ENCODE measurements at places on chromosomes 6 and 20.

DNA sequence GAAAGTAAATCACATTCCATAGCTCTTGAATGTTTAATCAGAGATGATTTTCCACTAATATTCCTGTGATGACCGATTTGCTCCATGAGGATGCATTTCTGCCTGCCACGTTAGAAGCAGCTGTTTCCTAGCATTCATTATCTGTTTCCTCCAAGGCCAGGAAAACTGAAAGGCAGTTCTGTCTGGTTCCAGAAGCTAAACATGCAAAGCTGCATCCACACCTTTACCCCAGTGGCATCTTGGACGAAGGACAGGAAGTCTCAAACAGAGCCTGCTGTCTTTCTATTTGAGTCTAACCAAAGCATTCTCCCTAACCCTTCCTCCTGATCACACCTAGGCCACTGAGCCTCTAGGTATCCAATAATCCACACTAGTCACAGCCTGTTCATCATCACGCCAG lies 27.6 kb downstream of the CNKSR3 start:
- DNase-seq: no peak

DNA sequence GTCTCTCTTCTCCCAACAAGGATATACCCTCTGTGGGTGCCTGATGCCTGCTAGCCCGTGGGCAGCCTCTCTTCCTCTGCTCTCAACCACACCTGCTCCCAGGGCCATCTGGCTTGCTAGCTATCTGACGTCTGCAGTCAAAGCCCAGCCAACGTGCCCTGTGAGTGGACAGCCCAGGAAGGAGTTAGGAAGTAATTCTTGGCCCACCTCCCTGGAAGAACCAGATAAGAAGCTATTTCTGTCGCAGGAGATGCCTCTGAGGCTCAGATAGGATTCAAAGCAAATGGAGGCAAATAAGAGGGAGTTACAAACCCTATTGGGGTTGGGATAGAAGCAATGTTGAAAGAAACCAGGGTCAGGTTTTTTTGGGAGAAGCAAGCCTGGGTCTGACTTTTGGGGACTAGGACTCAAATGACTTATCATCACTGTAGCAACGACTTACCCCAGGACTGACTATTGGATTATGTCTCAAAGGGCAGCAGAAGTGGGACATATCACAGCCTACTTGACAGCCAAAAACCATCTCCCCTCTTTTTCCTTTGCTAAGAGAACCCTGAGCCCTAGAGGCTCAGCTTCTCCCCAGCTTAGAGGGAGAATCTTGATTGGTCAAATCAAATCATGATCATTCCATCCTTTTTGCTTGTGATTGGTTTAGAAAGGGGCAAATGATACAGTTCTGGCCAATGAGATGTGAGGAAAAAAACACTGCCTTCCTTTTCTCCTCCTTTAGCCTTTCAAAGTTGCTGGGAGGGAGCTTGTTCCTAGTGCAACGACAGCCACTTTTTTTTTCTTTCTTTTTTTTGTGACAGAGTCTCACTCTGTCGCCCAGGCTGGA lies 18.0 kb upstream of the CDK5RAP1 start:
- DNase-seq: no peak

- no peak for DNase-seq
Measured at GRCh38 chr6:39225946-39226437, 3.3 kb downstream of the KCNK5 start.

DNA sequence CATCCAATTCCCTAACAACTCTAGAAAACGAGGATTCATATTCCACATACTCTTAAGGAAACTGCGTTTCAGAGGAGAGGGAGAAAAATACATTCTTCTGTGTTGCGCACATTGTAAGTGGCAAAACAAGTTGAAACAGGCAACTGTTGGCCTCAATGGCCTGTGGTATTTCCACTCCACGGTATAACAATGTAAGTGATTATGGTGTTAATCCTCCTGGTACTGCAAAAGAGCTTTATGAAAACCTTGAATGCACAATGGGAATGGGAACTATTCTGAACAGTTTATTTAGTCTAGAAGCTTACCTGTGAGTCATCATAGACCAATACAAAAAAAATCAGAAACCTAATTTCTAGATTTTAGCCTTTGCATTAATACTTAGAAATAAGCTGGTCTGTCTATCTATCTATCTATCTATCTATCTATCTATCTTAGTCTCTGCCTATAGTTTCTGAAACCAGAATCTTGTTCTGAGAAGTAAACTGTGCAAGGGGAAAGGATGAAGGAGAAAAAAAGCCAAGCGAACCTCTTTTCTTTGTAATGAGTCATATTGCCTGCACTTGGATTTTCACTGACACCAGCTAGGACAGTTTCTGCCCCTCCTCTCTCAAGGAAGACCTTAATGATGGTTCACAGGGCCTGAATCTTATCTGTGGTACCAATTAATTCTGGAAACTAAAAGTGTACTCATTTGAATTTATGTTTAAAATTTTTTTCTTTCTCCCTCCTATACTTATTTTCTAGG lies 101.5 kb downstream of the RNF144B start:
- DNase-seq: no peak

DNA sequence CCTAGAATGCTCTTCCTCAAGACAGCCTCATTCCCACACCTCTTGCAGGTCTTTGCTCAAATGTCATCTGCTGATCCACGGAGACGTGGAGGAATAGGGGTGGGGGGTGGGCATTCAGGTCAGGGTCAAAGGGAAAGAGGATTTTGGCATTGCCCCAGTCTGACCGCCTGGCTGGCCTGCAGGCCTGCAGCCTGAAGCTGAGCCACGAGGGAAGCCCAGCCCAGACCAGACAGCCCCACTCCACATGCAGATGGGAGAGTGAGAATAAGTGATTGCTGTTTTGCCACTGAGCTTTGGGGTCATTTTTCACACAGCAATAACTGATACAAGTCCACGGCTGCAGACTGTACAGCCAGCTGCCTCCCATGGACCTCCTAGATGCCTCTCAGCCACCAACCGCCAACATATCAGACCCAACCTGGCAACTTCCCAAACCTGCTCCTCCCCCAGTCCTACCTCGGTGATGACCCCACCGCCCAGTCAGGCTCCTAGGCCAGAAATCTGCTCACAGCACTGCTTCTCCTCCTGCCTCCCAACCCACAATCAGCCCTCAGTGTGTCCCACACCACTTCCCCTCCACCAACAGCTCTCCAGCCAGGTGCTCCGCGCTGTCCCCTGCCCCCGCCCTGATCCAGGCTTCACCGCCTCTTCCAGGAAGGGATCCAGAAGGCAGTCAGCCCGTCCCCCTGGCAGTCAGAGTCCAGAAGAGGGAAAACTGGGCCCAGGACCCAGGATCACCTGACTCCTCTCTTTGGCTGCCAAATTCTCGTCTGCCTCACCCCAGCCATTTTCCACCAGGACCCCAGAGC lies 14.0 kb downstream of the KIAA1755 start:
- no peak for DNase-seq

DNA sequence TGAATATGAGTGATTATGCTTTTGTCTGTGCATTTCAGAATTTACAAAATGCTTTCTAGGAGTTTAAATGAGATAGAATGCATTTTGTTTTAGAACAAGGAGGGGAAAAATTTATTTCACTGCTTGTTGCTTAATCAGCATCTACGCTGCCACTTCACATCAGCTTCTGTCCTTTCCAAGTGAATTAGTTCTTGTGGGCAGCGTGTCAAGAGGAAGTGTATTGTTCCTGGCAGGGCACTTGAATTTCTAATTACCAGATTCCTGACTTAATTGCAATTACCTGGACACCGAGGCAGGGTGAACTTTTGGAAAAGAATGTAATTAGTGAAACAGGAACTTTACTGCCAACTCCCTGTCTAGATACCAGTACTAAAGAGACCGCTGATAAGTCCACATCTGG lies 263.5 kb downstream of the TMEM242 start:
- no peak for DNase-seq

- no peak for DNase-seq
Measured at GRCh38 chr6:18323935-18324705, 59.8 kb upstream of the DEK start.

DNA sequence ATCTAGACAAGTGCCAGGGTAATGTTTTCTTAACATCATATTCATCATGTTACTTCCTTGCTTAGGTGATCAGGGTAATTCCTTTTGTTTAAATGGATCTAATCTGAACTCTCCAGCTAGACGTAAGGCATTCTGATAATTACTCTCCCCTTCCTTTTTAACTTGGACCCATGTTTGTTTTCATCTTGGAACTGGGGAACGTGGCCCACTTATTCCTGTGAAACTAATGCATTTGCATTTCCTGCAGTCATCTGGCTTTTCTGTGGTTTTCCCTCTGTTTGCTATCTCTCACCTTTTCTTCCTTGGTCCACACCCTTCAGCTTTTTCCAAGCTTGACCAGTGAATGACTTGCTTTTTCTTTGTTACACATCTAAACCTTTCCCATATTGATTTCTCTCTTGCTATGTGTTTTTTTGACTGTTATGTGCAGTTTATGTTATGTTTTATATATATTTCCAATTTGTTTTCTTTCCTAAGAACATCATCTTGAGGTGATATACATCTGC lies 33.3 kb downstream of the SLX4IP start:
- DNase-seq: no peak

GRCh38 chr6:1904466-1904799 lies 294.7 kb downstream of the FOXC1 start:
- DNase-seq: no peak

- no peak for DNase-seq
Measured at GRCh38 chr6:157121897-157122296, 201.4 kb downstream of the TMEM242 start.

- DNase-seq: no peak
Measured at GRCh38 chr6:56684342-56685101, 41.8 kb upstream of the DST start.

- DNase-seq: no peak
Measured at GRCh38 chr6:168525926-168526630, 85.1 kb downstream of the SMOC2 start.

DNA sequence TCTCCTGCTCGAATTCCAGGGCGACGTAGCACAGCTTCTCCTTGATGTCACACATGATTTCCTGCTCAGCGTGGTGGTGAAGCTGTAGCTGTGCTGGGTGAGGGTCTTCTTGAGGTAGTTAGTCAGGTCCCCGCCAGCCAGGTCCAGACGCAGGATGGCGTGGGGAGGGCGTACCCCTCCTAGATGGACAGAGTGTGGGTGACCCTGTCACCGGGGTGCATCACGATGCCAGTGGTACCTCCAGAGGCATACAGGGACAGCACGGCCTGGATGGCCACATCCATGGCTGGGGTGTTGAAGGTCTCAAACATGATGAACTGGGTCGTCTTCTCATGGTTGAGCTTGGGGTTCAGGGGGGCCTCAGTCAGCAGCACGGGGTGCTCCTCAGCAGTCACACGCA lies 110.2 kb upstream of the CNR1 start:
- DNase-seq: no peak

GRCh38 chr6:109867970-109868358 lies 110.1 kb upstream of the GPR6 start:
- DNase-seq: no peak

GRCh38 chr20:15919118-15919517 lies 654.1 kb downstream of the KIF16B start:
- no peak for DNase-seq

- DNase-seq: no peak
Measured at GRCh38 chr6:28600245-28600644, 74.6 kb downstream of the GPX5 start.

DNA sequence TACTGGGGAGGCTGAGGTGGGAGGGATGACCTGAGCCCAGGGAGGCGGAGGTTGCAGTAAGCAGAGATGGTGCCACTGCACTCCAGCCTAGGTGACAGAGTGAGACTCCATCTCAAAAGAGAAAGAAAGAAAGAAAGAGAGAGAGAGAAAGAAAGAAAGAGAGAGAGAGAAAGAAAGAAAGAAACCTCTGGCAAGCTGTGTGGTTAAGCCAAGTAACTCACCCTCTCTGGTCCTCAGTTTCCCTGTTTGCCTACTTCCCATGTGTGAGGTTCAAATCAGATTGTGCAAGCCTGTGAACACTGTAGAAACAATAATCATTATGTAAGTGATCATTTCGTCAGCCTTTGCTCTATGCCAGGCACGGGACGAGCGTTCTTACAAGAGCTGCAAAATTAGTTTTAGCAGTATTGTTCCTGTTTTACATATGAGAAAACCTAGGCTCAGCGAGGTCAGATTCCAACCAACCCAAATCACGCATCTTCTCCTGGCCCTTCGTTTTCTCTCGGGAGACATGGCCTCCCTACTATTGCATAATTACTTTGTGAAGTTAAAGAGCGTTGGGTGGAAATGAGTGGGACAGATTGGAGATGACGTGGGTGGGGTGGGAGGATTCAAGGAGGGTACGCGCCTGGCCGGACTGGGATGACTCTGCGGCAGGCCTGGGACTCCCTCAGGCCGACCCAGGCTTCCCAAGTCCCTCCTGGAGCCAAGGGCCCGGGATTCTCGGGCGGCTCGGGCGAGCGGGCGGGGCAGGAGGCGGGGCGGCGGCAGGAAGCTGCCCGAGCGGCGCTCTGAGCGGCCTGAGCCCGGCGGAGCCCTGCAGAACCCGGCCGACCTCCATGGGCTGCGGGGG lies at the start of gene SNX21:
Gene SNX21, plus strand, starts transcription at position 770 of the 853 bp plus-strand sequence. CDS start 121 bp downstream, outside the sequence.
- no peak for DNase-seq

GRCh38 chr20:44592366-44592765 lies 10.0 kb downstream of the PKIG start:
- DNase-seq: no peak

GRCh38 chr6:24522228-24523176 lies 27.7 kb downstream of the ALDH5A1 start:
- no peak for DNase-seq

- DNase-seq: no peak
Measured at GRCh38 chr6:88115307-88115706, 50.8 kb downstream of the CNR1 start.

DNA sequence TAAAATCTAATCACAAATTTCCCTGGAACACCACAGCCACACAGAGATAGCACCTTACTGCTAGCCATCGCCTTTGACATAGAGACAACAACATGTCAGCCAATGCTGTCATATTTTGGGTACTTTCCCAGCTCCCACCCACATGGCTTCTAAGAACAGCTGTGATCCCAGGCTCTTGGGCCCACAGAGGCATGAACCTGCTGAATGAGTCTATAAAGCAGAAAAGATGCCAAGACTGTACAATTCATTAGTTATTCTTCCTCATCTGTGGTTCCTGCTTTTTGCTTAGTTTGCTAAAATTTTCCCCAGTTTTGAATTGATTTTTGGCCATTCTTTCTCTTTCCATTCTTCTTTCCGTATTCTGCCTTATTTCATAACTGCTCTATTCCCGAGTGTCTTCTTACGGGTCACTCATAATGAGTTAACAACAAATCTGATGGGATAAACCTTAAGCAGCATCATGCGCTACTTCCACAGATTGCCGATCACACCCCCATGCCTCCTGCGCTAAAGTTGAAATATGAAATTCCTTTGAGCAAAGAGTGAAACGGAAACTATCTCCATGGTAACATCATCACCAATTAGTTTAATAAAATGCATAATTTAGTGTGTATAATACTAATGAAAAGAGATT lies 327.3 kb upstream of the HSF2 start:
- DNase-seq: no peak

DNA sequence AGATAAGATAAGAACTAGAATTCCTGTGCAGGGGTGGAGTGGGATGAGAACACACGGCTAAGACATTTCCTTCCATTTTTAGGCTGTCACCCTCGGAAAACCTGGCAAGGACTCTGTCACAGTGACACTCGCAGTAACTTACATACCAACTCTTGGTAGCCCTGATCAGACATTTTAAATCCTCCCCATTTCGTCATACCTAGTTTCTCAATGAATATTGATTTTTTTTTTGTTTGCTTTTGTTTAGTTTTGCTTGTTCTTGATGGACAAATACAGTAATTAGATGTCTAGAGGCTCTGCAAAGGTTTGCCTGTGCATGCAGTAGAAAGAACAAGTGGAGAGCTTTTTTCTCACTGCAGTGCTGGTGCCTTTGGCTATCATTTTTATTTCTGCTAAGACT lies 213.0 kb upstream of the FAM83B start:
- DNase-seq: no peak

- DNase-seq: no peak
Measured at GRCh38 chr6:53618219-53618618, 47.3 kb downstream of the KLHL31 start.

- DNase-seq: no peak
Measured at GRCh38 chr6:46676604-46677313, 10.9 kb upstream of the TDRD6 start.

All from stimulated activated CD8-positive, alpha-beta memory T cell treated with anti-CD3 and anti-CD28 coated beads, Interleukin-2, amount 100 ng/mL, for 1 hour (primary cell).